ENCODE measurements at places on chromosomes 5 and 9.

- DNase-seq = no peak
These were observed 83.0 kb downstream of the MARCHF3 start for GRCh38 chr5:126947146-126948010.

DNA sequence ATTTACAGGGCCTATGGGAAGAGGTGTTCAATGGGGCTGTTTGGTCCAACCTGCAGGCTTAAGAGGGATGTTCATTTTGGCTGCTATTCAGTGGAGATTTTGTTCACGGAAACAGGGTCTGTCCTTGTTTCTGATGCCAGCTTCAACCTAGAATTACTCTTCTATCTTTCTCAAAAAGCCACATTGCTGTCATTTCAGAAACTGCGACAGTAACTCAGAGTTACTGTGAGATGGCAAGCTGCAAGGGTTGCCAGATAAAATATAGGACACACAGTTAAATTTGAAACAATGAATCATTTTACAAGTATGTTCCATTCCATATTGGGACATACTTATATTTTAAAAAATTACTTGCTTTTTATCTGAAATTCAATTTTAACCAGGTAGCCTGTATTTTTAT is 128.0 kb downstream of the NPR3 start:
- no peak for DNase-seq

DNA sequence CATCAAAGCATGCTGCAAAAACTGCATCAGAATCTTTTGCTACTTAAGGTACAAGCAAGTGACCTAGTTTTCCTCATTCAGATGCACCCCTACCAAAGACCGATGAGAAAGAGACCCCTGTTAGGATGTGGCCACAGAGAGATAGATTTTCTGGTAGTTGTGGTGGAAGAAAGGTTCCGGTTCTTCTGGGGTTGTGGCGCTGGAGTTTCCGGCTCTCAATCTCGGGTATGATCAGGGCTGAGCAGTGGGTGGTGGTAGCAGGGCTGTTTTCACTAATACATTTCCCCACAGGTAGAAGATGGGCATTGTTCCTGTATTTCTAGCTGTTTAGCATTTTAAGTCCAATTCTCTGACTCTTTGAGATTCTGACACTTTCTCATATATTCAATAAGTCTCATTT is 58.4 kb downstream of the PCSK1 start:
- no peak for DNase-seq

GRCh38 chr9:106596984-106597383 is 266.0 kb upstream of the ZNF462 start:
- no peak for DNase-seq

DNA sequence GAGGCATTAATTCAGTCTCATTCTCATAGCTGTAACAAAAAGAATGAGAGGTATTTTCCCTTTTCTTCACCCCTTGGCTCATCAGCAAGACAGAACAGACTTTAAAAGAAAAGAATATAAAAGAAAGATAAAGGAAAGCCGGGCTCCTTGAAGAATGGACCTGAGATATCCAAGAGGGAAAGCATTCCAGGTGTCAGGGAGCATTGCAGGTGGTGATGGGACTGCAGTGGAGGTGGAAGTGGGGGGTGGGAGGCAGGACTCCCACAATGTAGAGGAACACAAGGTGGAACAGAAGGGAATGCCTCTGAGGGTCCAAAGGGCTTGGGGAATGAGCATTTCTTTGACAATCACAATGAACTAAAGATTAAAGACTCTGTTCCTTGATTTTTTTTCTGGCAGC is 10.7 kb upstream of the PUM3 start:
- DNase-seq = no peak

All from fibroblast of pulmonary artery (primary cell).